ENCODE measurements at places on chromosomes 5 and 9.

DNA sequence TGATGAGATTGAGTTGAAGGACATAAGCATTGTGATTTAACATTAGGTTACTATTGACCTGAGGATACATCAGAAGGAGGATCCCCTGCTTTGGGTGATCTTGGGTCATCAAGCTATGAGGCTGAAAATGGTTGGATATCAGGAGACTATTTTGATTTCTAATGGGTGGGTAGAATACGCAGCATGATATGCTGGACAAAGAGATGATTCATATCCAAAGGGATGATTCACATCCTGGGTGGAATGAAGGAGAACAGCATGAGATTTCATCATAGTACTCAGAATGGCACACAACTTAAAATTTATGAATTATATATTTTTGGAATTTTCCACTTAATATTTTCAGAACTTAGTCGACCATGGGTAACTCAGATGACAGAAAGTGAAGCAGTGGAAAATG, 1759.5 kb upstream of the C9orf72 start:
- DNase-seq: peak; percentile 58

DNA sequence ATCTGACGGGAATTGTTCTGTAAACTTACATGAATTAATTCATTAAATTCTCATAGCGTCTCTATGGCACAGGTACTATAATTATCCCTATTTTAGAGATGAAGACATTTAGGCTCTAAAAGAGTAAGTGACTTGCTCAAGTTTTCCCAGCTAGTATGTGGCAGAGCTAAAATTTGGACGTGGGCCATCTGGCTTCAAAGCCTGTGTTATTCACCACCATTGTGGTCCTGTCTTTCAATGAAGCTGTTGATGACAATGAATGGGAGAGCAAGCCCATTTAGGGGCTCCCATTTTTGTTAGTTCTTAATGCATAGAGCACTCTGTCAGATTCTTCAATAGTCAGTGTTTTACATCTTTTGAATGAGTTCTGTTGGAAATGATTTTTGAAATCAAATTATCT, 236.0 kb upstream of the CD180 start:
- DNase-seq: no peak

- no peak for DNase-seq
These were observed 40.7 kb upstream of the FYB1 start for GRCh38 chr5:39260095-39260494.

- DNase-seq: no peak
These were observed 102.1 kb upstream of the C9orf72 start for GRCh38 chr9:27675354-27675753.

DNA sequence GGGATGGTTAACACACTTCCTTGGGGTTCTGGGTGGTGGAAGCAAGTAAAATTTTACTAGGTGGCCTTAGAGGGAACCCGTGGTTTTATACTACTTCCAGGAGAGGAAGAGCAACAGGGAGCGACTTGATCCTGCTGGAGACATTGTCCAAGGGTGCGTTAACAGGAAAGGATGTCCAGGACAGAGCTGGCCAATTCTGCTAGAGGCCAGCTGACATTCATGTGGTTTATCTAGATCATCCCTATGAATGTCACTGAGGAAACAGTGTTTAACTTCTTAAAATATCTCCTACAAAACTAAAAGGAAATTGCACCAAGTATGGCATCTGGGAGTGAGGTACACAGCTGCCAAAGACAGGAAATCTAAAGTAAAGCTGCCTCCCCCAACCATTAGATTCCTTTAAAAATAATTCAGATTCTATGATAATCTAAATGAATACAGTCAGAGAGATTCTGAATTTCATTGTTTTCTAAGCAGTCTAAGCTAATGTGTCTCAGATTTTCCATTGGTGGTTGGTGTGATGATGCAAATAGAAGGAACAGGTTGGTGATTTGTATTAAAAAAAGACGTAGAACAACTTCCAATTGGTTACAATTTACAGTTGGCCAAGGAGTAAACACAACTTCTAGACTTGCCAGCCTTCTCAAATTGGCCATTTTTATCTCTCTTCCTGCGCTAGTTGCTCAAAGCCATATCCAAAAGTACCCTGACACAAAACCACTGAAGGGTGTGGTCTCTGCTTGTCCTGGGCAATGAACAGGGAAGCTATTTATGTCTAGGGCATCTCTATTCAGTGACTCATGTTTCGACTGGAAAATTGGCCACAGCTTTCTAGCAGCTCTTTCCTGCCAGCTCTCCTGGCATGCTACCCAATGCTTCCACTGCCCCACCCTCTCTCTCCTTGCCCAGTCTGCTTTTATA, 574.7 kb upstream of the MEF2C start:
- DNase-seq: peak; percentile 16

DNA sequence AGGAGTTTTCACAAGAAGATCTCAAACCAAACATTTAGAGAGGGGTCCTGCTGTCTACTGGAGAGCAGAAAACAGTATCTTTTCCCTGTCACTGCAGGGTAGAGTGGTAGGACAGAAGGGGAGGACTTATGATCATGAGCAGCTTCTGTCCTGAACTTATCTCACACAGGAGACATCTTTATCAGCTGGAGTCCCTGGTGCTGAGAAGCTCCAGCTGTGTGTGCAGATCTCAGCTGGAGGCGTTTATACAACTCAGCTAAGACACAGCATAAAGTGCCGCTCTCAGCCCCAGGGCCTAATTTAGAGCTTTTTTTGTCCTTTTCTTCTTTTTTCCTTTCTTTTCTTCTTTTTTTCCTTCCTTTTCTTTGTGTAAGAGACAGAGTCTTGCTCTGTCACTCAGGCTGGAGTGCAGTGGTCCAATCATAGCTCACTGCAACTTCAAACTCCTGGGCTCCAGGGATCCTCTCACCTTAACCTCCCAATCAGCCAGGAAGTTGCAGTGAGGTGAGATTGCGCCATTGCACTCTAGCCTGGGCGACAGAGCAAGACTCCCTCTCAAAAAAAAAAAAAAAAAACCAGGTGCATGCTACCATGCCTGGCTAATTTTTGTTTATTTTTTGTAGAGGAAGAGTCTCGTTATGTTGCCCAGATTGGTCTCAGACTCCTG, 31.9 kb downstream of the CCDC125 start:
- no peak for DNase-seq

GRCh38 chr5:129135633-129136032, 41.1 kb downstream of the ISOC1 start:
- DNase-seq: no peak

DNA sequence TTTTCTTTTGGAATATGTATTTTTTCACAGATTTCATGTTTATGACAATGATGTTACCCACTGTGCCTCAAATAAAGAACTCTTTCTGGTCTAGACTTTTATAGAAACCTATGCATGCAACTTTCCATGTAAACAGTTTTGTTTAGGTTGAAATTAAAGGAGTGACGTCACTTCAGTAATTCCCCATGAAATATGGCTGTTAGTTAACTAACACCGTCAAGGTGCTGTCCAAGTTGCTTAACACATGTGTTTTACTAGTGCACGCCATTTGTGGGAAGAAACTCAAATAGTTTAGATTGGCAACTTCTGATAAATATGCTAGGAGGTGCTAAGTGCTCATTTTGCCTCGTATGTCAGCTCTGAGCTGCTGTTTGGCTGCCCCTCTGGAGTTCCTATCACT, 102.2 kb downstream of the FBN2 start:
- DNase-seq: no peak

- no peak for DNase-seq
These were observed 5.1 kb upstream of the WDR5 start for GRCh38 chr9:134130503-134131375.

- no peak for DNase-seq
These were observed 576.7 kb upstream of the ACO1 start for GRCh38 chr9:31807574-31808256.

- DNase-seq: no peak
These were observed 17.8 kb downstream of the UNC13B start for GRCh38 chr9:35179347-35180280.

- DNase-seq: no peak
These were observed 229.7 kb downstream of the MELK start for GRCh38 chr9:36802201-36802920.

GRCh38 chr5:110865400-110866094, 126.7 kb downstream of the SLC25A46 start:
- DNase-seq: peak; percentile 28

DNA sequence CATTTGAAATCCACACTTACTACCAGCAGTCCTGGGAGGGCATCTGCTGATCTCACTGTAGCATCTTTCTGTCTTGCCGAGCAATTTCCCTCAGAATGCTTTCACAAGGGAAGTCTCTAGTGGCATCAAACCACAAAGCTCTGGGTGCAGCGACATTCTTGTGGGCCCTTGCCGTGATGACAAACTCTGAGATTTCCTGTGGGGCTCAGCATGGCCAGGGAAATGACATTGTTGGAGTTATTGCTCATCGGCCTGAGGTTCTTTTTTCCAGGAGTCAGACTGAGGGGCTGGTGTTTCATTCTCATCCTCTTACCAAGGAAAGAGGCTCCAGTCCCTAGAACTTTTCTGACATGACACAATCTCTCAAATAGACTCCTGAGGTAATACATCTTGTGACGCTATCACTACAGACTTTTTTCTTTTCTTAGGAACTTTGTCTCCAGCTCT, 51.4 kb downstream of the PFDN1 start:
- DNase-seq: peak; percentile 99

DNA sequence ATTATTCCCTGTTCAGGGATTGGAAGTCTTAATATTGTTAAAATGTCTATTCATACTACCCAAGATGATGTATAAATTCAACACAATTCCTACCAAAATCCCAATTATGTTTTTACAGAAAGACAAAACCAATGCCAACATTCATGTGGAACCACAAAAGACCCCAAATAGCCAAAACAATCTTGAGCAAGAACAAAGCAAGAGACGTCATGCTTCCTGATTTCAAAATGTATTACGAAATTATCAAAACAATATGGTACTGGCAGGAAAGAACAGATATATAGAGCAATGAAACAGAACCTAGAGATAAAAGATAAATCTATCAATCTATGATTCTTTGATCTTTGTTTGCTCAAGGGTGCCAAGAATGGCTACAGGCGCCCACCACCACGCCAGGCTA, 237.9 kb downstream of the TAF11L14 start:
- no peak for DNase-seq

Measured in RCC 7860 (cell line).